ENCODE measurements at places on chromosomes 7 and 10.

DNA sequence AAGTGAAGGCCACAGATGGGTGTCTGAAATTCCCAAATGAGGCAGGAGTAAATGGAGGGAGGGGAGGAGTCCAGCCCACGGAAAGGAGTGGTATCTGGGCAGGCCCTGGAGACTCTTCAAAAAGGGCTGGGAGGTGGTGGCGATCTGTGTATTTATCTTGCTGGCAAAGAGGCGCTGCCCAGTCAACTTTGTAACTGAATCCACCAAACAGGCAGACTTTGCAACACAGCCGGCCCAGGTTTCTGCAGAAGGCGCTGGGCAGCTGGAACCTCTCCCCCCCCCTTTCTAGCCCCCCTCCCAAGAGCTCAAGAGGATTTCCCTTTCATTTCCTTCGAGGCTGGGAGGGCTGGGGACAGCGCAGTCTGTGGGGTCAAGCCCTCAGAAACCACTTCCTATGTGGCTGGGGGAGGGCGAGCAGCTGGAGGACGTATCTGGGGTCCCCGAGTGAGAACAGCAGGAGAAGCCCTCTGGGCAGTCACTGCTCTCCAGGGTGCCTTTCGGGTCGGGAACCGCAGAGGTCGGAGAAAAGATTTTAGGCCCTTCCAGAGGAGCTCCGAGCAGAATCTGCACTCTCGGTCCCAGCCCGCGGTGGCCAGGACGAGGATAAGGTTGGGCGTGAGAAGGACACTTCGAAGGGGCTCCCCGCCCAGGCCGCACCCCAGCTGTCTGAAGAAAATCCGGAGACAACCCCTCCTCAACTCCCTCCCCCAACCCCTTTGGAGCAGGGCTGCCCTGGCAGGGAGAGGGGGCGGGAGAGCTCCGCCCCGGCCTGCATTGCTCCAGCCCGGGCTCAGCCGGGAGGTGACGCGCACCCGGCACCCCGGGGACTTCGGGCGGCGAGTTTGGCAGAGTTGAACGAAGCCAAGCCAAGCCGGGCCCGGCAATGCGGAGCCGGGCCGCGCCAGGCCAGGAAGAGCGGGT, 965 bp downstream of the ZCCHC24 start:
- peak; percentile 73 for DNase-seq

GRCh38 chr7:21020667-21021066, 234.0 kb upstream of the SP8 start:
- no peak for DNase-seq

DNA sequence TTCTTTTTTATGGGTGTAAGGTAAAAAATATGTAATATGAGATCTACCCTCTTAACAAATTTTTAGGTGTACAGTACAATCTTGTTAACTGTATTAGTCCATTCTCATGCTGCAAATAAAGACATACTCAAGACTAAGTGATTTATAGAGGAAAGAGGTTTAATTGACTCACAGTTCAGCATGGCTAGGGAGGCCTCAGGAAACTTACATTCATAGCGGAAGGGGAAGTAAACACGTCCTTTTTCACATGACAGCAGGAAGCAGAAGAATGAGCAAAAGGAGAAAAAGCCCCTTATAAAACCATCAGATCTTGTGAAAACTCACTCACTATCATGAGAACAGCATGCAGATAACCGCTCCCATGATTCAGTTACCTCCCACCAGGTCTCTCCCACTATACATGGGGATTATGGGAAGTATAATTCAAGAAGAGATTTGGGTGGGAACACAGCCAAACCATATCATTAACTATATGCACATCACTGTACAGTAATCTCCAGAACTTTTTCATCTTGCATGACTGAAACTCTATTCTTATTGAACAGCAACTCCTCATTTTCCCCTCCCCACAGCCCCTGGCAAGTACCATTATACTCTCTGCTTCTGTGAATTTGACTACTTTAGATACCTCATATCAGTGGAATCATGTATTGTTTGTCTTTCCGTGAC, 127.4 kb downstream of the WNT2 start:
- no peak for DNase-seq

GRCh38 chr10:48508791-48509772, 95.8 kb downstream of the ARHGAP22 start:
- no peak for DNase-seq

DNA sequence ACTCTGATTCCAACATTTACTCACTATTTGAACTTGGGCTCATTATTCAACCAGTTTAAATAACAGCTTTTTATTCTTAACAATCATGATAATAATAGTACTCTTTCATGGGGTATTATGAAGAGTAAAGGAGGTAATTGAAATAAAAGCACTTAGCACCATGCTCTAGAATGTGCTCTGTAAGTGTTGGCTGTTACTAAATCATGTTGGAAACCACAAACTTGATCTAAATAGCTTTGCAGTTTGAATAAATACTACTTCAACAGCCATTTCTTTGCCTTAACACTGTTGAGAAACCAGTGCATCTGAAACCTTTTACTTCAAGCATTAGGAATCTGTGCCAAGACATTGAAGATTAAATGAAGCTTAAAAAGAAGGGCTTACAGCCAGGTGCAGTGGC, 7.9 kb upstream of the UPF2 start:
- no peak for DNase-seq

- DNase-seq: peak; percentile 10
These were observed 50.9 kb upstream of the LEP start for GRCh38 chr7:128190051-128190647.

DNA sequence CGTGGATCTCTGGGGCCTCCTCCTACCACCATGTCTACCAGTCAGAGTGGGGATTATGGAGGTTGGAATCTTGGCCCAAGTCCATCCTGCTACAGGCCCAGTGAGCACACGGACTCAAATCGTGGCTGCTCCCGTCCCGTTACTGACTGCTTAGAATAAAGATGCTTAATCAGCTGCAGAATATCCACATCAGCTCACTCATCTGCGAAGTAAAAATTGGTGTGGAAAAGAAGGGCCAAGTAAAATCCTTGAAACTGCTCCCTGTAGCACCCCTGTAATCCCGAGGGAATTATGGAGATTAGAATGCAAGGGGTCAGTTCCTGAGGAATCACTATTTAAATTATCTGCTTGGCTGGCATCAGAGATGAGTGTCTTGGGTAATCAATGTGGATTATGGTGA, 13.0 kb upstream of the HTR5A start:
- DNase-seq: no peak

GRCh38 chr7:28237363-28237762, 56.8 kb upstream of the JAZF1 start:
- DNase-seq: no peak

DNA sequence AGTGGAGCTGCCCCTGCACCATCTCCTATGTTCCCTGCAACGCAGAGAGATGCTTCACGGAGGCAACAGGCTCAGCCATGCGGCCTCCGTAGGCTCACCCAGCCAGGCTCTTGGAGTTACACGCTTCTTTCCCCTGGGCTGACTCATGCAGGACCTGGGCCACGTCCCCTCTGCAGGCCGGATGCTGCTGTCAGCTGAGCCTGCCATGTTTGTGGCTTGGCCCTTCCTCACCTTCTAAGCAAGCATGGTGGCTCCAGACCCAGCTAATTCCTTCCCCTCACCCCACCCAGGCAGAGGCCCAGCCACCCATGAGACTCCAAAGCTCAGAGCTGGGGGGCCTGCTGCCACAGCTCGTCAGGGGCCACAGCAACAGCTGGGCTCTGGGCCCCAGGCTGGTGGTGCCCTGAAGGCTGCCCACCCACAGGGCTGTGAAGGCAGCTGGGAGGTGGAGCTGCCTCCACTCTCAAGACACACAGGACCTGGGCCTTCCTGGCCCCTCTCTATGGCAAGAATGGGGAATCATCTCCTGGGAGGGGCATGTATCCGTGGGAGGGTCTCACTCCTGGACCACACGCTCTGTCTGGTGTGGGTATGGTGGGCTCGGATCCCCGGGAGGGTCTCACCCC, 219.6 kb downstream of the ELFN1 start:
- no peak for DNase-seq

DNA sequence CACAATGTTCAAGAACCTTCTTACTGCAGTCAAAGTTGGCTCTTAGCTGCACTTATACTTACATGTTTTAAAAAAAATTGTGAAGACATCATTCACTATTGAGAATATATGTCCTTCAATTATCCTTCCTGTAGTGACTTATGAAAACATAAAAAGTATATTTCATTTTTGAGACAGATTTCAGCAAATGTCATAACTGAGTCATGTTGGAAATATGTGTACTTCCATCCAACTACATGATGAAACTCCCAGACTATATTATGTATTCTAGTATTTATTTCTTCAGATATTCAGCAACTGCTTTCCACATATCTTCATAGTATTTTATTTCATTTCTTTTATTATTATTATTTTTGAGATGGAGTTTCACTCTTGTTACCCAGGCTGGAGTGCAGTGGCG, 160.2 kb downstream of the ARHGAP12 start:
- DNase-seq: no peak

DNA sequence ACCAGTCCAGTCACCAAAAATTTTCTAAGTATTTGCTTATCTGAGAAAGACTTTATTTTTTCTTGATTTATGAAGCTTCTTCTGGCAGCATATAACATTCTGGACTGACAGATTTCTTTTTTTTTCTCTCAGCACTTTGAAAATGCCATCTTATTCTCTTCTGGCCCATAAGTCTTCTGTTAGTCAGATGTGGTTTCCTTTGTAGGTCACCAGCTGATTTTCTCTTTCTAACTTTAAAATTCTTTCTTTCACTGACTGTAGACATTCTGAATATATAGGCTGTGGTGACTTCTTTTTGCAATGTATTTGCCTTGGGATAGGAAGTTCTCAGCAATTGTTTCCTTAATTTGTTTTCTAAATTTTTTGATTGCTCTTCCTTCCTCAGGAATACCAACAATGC, 172.5 kb downstream of the CCDC7 start:
- no peak for DNase-seq

DNA sequence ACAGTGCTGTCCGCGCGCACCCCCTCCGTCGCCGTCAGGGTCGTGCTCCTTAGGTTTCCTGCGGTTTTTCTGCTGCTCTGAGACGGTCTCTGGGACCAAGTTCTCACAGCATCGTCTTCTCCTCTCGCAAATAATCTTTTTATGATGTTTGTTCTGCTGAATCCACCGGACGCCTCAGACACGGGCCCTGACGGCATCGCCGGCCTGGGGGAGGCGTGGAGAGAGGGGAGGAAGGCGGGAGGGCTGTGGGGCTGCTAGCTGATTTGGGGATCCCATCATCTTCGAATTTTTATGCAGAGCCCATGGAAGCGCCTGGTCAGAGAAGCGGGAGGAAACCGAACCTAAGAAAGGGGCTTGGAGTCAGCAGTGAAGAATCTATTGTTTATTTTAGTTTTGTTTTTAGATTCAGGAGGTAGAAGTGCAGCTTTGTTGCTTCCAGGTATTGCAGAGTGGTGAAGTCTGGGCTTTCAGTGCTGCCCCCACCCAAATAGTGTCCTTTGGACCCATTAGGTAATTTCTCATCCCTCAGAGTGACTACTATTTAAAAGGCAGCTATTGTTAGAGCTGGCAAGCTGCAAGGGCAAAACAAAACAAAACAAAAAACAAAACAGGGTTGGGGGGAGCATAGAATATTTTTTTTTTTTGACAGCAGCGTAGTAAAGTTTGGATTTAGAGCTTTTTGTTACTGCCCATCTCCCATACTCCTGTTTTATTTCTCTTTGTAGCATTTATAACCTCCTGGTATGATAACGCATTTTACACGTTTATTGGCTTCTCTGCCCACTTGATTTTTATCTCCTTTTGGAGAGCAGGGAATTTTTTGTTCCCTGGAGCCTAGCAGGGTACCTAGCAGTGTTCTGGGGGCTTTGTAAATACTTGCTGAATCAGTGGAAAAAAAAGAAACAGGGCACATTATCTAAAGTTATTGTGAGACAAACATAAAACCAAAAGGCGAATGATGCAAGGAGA, 92.6 kb downstream of the SPAG6 start:
- DNase-seq: peak; percentile 66

DNA sequence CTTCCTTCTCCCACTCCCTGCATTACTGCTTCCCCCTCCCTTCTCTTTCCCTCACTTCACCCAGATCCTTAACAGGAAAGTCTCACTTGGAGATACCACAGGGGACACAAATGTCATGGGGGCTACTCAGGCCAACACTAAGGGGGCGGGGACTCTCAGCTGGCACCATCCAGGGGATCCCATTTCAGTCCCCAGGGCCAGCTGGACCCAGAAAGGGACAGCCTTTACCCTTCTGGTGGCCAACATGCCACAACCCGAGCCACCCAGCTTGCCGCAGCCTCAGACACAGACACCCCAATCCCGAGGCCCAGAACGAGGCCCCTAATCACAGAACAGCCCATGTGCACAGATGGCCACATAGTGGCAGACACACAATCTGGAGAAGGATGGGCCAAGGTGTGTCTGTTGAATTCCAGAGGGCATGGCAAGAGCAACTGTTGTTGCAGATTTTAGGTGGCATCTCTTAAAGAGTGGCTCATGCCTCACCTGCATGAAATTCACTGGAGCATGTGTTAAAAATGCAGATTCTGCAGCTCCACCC, 5.6 kb downstream of the CAMK2G start:
- no peak for DNase-seq
